Body of pancreas (tissue), 4 donors: ENCODE measurements at places on chromosomes 3 and 15. TPM values are rescaled to one million over a fixed set of nuclear protein-coding genes. Genes with fewer than 3 reads are reported as not detected.

GRCh38 chr3:46405301-46406019 lies 1.4 kb downstream of the CCR5AS start:
- H3K4me3 ChIP-seq, result no peak overlapping the region
- H3K27me3 ChIP-seq, result no peaks in the 10 kb centered on the region
- peak; percentile 48 for DNase-seq

The DPH3 gene
- total RNA-seq, result 4.9 TPM

DNA sequence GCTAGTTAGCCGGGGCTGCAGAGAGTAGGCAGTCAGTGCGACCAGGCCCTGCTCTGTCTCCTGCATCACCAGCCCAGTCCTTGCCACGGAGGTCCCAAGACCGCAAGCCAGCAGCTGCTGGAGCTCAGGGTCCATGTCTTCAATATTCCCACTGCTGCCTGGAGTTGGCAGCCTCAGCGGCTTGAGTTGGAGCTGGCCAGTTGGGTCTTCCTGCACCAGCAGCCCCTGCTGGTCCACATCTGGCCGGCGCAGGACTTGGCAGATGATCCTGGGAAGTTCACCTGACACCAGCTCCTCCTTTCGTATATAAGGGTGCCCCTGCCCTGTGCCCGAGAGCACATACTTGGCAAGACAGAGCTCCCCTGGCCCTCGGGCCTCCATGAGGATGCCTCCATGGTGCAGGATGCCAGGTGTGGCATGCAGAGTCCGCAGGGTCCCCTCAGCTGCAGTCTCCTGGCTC lies 5.7 kb downstream of the XIRP1 start:
- no peak overlapping the region for H3K27ac ChIP-seq
- H3K27me3 ChIP-seq, result no peaks in the 10 kb centered on the region
- peaks cover 20% of the 10 kb centered on the region for H3K4me1 ChIP-seq
- no peak for DNase-seq

DNA sequence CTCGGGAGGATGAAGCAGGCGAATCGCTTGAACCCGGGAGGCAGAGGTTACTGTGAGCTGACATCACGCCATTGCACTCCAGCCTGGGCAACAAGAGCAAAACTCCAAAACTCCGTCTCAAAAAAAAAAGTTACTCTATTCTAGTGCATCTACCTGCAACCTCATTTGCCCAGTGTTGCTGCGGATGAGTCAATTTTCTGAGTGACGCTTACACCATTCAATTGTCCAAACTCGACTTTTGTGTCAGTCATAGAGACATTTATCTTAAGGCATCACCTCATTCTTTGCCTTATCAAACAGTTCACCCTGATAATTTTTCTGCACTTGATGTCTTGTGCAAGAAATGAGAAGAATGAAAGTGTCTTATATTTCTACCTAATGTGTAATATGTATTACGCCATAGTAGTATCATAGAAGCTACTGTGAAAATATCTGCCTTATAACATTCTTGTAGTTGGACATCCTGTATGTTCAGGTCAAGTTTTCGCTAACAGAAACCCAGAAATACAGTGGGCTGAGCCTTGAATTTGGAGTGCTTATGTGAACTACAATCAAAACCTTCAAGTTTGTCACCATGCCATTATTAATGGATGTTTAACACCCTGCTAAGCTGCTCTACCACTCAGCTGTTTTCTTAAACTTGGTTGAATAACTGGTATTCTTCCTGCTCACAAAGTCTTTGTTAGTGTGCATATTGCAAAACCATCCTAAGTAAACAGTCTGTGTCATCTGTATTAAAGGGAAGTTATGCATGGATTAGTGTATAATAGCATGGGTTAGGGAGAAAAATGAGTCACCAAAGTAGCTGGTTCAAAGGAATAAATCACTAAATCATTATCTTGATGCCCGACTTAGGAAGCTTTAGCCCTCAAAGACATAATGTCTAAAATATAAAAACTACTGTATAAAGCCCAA lies 531.0 kb upstream of the NR2F2 start:
- no peaks in the 10 kb centered on the region for H3K27me3 ChIP-seq
- no peaks in the 10 kb centered on the region for H3K36me3 ChIP-seq
- no peak overlapping the region for H3K27ac ChIP-seq

- H3K4me3 ChIP-seq, result no peak overlapping the region
- no peak for DNase-seq
- H3K27ac ChIP-seq, result no peak overlapping the region
Measured at GRCh38 chr3:54355800-54356199, 233.4 kb downstream of the CACNA2D3 start.

The FBXL22 gene
- not detected for total RNA-seq
